ENCODE measurements at places on chromosomes 4 and X.
A peak's percentile ranks its signal among the peaks of the same experiment; 100 is the strongest.

DNA sequence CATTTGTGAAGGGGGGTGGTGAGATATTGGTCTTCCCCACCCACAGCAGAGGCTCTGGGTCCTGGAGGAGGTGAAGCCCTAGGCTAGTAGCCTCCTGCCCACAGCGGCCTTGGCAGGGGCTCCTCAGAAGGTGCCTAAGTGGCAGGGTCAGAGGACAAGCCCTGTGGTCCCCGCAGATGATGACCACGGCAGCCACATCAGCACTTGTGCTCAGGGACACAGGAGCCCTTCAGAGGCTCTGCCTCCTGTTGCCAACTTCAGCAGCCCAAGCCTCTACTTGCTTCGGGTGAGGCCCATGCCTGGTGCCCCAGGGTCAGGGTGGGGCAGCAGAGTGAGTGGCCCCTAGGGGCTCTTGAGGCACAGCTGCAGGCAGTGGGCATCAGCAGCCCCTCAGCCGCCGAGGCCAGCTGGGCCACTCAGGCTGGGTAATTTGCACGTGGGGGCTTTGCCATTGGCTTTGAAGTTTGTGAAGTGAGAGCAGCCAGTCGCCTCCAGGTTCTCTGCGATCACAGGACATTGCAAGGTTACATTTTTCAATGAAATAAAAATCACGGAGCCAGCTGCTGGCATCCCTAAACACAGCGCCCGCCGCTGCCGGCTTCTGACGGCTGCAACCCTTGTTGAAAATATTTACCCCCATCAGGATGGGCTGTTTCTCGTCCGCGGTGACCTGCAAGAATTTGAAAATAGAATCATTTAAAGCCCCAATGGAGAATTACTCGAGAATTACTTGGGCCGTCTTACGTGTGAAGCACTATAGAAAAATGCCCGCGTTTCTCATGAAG lies 108.5 kb downstream of the HMX1 start:
- DNase-seq = no peak

DNA sequence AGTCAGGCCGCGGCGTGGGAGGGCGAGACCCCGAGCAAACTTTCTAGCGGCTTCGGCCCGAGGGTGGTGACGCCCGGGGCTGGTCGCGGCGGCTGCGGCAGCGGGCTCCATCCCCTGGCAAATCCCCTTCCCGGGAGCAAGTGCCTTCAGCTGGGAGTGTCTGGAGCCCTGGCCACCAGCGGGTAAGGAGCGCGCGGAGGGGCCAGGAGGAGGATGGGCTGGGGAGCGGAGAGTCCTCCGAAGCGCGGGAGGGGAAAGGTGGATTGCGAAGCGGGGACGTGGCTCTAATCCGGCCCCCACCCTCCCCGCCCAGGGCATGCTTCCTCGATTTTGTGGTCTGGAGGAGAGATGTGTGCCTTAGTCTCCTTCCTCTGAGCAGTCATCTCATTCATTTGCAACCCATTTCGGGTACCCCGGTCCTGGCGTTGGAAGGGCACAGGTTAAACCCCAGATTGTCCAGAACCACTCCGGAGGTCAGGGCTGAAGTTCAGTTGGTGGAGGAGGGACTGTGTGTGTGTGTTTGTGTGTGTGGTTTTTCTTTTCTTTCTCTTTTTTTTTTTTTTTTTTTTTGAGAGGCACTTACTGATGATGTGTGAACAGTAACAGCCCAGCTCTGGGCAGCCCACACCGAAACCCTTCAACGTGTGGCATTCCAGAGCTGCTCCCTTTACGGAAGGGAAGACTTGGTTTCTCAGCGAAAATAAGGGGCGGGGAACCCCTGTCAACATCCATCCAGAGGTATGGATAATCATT lies 516 bp downstream of the SGMS2 start:
- DNase-seq = no peak

DNA sequence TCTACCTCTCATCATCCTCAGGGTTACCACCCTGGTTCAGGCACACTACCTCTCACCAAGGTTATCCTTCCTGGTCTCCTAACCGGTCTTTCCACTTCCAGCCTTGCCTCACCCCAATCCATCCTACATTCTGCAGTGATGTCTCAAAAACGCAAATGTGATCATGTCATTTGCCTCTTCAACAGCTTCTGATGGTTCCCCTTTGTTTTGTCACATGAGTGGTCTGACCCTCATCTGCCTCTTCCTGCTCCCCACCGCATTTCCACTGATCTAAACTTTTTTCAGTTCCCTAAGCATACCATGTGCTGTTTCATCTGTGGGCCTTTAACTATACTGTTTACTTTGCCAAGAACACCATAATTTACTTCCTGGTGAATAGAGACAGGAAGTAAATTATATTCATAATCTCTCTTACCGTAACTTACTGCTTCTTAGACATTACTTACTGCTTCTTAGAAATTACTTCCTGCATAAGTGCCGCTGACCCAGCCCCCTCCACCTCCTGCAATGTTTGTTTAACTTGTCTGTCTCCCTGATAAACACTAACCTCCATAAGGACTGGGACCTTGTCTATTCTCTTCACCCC lies 27.1 kb upstream of the NSUN7 start:
- DNase-seq = peak; percentile 12

GRCh38 chr4:163744861-163745260 lies 250.4 kb downstream of the TMA16 start:
- no peak for DNase-seq

- DNase-seq = no peak
These were observed 144.5 kb downstream of the APBB2 start for GRCh38 chr4:41069838-41070237.

GRCh38 chr4:104494822-104495559 lies at the start of gene CXXC4:
CXXC4 (minus strand) TSS chr4:104494894; CDS start chr4:104491802, 3,092 bp downstream.
- peak; percentile 40 for DNase-seq

DNA sequence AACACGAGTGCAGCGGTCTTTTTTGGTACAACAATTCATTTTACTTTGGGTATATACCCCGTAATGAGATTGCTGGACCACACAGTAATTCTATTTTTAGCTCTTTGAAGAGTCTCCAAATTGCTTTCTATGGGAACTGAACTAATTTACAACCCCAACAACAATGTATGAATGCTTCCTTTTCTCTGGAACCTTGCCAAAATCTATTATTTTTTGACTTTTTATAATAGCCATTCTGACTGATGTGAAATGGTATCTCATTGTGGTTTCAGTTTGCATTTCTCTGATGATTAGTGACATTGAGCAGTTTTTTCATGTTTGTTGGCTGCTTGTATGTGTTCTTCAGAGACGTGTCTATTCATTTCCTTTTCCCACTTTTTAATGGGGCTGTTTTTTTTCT lies 240.8 kb downstream of the STK32B start:
- no peak for DNase-seq
